ENCODE measurements at places on chromosomes 11 and 22.

DNA sequence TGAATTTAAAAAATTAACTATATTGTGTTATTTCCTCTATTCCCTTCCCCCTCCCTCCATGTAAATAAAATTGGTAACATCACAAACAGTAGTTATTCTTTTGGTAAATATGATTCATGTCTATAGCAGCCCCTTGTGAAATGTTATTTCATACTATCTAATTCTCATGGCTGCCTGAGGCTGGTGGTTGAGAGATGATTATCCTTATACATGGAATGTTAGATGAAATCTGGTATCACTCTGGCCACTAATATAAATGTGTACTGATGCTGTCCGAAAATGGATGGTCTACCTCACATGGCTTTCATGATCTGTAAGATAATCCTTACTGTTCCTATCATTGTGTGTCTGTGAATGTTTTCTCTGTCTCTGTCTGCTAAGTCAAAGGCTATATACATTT lies 25.0 kb upstream of the EXPH5 start:
- no peak overlapping the region for H3K4me3 ChIP-seq
- H3K4me1 ChIP-seq: no peaks in the 10 kb centered on the region

DNA sequence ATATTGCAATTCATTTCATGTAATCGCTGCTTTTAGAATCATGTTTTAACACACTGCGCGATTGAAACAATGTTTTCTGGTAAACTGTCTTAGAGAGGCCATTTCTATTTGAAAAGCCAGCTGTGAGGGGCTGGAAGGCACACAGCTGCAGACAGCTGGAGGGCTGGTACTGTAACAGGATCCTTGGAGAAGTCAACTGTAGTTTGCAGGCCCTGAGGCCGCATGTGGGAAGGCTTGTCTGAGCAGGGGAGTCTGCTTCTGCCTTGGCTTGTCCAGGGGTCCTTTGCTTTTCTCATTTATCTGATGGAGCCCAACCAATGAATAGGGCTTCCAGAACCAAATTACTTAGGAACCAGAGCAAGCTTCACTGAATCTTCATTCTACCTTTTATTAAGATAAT lies 313.5 kb downstream of the BLID start:
- H3K36me3 ChIP-seq: no peaks in the 10 kb centered on the region
- peak; percentile 75 for DNase-seq
- H3K4me1 ChIP-seq: peaks cover 13% of the 10 kb centered on the region

DNA sequence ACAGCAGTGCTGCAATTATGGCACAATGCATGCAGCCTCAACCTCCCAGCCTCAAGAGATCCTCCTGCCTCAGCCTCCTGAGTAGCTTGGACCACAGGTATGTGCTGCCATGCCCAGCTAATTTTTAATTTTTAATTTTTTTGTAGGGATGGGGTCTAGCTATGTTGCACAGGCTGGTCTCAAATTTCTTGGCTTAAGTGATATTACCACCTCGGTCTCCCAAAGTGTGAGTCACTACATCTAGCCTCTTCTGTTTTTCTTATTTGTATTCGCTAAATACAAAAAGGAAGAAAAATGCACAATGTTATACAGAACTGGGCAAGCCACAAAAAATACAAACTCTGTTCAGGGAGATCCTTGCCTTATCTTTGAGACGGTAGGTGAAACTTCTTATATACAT lies 62.1 kb downstream of the DDI1 start:
- no peak for DNase-seq
- no peak overlapping the region for H3K4me3 ChIP-seq
- no peaks in the 10 kb centered on the region for H3K27me3 ChIP-seq
- no peaks in the 10 kb centered on the region for H3K4me1 ChIP-seq
- no peak overlapping the region for H3K27ac ChIP-seq
- H3K36me3 ChIP-seq: no peaks in the 10 kb centered on the region

- no peak overlapping the region for H3K4me3 ChIP-seq
- H3K36me3 ChIP-seq: no peaks in the 10 kb centered on the region
- no peak for DNase-seq
- no peak overlapping the region for H3K27ac ChIP-seq
- peaks cover 25% of the 10 kb centered on the region for H3K4me1 ChIP-seq
Measured at GRCh38 chr22:47659467-47660223, 897.2 kb downstream of the TBC1D22A start.

DNA sequence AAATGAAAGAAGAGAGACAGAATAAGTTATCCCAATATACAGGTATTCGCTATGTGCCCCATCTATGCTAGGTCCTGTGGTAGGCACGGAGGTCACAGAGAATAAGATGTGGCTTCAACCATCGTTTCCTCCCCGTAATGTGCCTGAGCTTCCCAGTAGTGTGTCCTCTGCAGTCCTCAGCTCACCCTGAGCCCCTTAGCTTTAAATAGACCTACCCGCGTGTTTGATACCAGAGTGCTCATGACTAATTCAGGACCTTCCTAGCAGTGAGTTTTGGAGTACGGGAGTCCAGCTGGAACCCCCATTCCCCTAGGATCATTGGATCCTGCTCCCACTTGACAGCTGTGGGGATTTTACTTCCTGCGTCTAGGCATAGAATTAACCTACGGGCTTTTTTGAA lies 37.5 kb upstream of the SYN3 start:
- no peak overlapping the region for H3K27ac ChIP-seq
- H3K4me3 ChIP-seq: no peak overlapping the region
- no peaks in the 10 kb centered on the region for H3K4me1 ChIP-seq
- H3K36me3 ChIP-seq: no peaks in the 10 kb centered on the region

GRCh38 chr22:39729141-39729934 lies 158.8 kb downstream of the CACNA1I start:
- no peak overlapping the region for H3K27ac ChIP-seq
- H3K4me1 ChIP-seq: no peaks in the 10 kb centered on the region
- no peak overlapping the region for H3K4me3 ChIP-seq
- H3K36me3 ChIP-seq: no peaks in the 10 kb centered on the region
- DNase-seq: no peak
- H3K27me3 ChIP-seq: peaks cover 59% of the 10 kb centered on the region

DNA sequence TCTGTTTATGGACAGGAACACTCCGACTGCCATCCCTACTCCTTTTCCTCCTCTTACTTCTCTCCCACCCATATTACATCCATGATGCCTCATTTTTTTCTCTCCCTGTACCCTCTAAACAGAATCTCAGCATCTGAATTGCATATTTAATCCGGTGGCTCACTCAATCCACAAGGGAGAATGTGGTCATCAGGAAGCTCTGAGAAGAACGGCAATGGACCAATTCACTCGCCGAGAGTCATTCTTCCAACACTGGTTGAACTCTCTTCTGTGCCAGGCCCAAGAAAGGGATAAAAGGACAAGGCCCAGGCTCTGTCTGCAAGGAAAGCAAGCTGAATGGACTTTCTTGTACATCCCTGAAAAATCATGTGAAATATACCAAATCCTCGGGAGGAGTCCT lies 15.9 kb downstream of the MAP6 start:
- H3K4me1 ChIP-seq: no peaks in the 10 kb centered on the region
- H3K27ac ChIP-seq: no peak overlapping the region
- H3K36me3 ChIP-seq: no peaks in the 10 kb centered on the region
- no peak overlapping the region for H3K4me3 ChIP-seq
- no peaks in the 10 kb centered on the region for H3K27me3 ChIP-seq
- DNase-seq: no peak

DNA sequence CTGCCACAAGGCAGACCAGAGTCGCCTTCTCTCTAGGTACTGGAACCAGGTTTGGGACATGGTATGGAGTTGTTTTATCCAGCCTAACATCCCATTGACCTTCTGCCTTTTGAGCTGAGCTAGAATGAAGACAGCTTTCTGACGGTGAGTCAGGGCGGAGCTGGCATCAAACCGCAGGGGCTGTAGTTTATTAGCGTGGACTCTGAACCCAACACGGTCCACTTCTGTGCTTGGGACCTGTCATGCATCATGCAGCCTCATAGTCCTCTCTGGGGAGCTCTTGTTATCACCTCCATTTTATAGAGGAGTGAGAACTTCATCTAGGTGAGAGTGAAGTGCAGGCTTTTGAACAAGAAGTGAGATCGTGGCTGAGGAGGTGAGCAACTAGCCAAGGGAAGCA lies 8.3 kb downstream of the GAL3ST1 start:
- no peak for DNase-seq
- H3K36me3 ChIP-seq: no peaks in the 10 kb centered on the region
- H3K27ac ChIP-seq: no peak overlapping the region
- no peak overlapping the region for H3K4me3 ChIP-seq

GRCh38 chr11:77842441-77843121 lies 21.6 kb downstream of the AAMDC start:
- H3K36me3 ChIP-seq: peaks cover 3% of the 10 kb centered on the region
- no peak overlapping the region for H3K4me3 ChIP-seq
- H3K27ac ChIP-seq: no peak overlapping the region
- no peaks in the 10 kb centered on the region for H3K4me1 ChIP-seq

- peaks cover 39% of the 10 kb centered on the region for H3K4me1 ChIP-seq
- no peak overlapping the region for H3K4me3 ChIP-seq
- H3K27me3 ChIP-seq: no peaks in the 10 kb centered on the region
- H3K27ac ChIP-seq: peak overlapping the region; percentile 97
Measured at GRCh38 chr11:128517451-128518230, 69.7 kb downstream of the ETS1 start.

DNA sequence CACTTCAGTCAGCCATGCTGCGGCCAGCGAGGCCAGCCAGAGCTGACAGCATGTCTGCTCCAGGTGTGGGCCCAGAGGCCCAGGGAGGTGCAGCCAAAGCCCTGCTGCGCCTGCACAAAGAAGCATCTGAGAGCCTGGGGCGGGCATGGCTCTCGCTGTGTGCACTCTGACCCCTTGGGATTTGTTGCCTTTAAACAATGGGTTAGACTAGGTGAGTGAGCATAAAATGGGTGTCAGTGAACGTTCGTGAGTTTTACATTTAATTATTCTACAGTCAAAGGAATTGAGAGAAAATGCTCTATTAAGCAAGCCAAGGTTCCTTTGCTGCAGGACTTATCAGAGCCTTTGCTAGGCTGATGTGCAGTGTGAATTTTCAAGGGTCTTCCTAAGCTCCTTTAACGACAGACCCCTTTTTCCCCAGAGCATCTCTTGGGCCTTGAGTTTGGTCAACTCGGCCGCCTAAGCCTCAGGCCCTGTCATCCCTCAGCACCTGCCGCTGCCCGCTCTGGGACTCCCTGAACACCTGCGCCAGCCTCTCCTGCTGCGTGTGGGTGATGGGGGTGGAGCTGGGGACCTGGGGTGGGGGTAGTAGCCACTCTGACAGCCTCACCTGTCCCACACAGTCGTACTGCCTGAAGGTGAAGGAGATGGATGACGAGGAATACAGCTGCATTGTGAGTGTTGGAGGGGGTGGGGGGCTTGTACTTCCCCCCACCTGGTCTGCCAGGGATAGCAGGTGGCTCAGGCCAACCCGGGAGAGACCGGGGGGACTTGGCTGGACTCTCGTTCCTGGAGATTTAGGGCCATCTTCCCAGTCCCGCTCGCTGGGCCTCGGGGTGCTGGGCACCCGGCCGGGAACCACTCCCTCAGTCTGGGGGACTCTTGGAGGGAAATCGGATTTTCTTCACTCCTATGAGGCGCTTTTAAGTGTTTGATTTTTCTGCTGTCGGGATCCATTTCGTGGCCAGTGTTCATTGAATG lies 10.5 kb downstream of the SLC16A8 start:
- H3K36me3 ChIP-seq: no peaks in the 10 kb centered on the region
- no peak overlapping the region for H3K4me3 ChIP-seq

- DNase-seq: no peak
- no peak overlapping the region for H3K27ac ChIP-seq
- H3K27me3 ChIP-seq: no peaks in the 10 kb centered on the region
- H3K36me3 ChIP-seq: no peaks in the 10 kb centered on the region
Measured at GRCh38 chr22:44604991-44605390, 97.0 kb upstream of the PRR5 start.

- DNase-seq: no peak
- H3K27me3 ChIP-seq: no peaks in the 10 kb centered on the region
- no peak overlapping the region for H3K4me3 ChIP-seq
- no peak overlapping the region for H3K27ac ChIP-seq
- H3K4me1 ChIP-seq: no peaks in the 10 kb centered on the region
- no peaks in the 10 kb centered on the region for H3K36me3 ChIP-seq
Measured at GRCh38 chr11:30926130-30926529, 340.0 kb upstream of the MPPED2 start.

- no peak for DNase-seq
- H3K36me3 ChIP-seq: no peaks in the 10 kb centered on the region
- H3K4me3 ChIP-seq: no peak overlapping the region
- H3K27me3 ChIP-seq: no peaks in the 10 kb centered on the region
- peaks cover 39% of the 10 kb centered on the region for H3K4me1 ChIP-seq
- peak overlapping the region; percentile 74 for H3K27ac ChIP-seq
Measured at GRCh38 chr11:74822170-74822569, 73.5 kb downstream of the RNF169 start.

- no peak overlapping the region for H3K4me3 ChIP-seq
- H3K4me1 ChIP-seq: peaks cover 6% of the 10 kb centered on the region
- H3K27ac ChIP-seq: no peak overlapping the region
- H3K27me3 ChIP-seq: no peaks in the 10 kb centered on the region
Measured at GRCh38 chr11:27385245-27385644, 22.2 kb upstream of the CCDC34 start.

DNA sequence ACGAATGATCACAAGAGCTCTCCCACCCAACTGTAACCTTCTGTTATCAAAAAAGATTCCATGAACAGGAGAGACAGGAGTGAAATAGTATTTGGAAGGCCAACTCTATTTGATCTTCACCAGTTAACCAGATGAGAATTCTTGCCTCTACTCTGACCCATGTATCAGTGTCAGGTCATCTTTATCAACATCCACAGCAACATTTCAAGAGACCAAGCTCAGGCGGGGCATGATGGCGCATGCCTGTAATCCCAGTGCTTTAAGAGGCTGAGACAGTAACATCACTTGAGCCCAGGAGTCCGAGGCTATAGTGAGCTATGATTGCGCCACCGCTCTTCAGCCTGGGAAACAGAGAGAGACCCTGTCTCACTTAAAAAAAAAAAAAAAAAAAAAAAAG lies 62.3 kb downstream of the GAB2 start:
- DNase-seq: no peak
- H3K4me1 ChIP-seq: peaks cover 9% of the 10 kb centered on the region

DNA sequence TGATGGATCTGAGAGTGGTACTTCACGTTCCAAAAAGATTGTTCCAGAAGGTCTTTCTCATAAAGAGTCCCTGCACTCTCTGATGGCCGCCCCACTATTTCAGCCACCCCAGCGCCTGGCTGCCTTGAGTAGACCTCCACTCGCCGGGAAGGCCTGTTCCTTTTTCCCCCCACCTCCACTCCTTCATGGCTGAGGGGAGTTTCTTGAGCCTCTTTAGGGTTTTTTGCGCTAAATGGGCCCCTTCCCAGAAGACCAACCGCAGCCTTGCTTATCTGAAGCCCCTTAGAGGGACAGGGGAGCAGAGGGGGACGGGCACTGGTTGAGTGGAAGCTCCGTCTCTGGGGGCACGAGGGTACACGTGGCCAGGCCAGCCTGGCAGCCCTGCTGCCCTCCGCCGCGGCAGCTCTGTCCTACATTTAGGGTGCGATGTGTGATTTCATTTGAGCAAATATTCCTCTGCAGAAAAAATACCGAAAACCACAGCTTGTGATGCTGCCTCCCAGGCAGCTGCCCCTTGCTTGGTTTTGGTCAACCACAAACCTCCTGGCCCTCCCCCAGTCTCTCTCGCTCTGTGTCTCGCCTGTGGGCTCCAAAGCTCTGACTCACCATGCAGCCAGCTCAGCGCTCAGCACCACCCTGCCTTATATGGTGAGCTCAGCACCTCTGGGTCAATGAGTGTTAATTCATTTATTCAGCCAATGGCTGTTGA lies 88.7 kb downstream of the TP53I11 start:
- no peaks in the 10 kb centered on the region for H3K27me3 ChIP-seq
- peaks cover 57% of the 10 kb centered on the region for H3K4me1 ChIP-seq
- peak; percentile 94 for DNase-seq
- H3K4me3 ChIP-seq: no peak overlapping the region

- no peaks in the 10 kb centered on the region for H3K27me3 ChIP-seq
- no peak for DNase-seq
- peak overlapping the region; percentile 70 for H3K4me3 ChIP-seq
- no peaks in the 10 kb centered on the region for H3K36me3 ChIP-seq
- peak overlapping the region; percentile 80 for H3K27ac ChIP-seq
Measured at GRCh38 chr11:22192289-22192641, 620 bp upstream of the ANO5 start.
